ENCODE measurements at places on chromosomes 6 and 20.
A peak's percentile ranks its signal among the peaks of the same experiment; 100 is the strongest.

DNA sequence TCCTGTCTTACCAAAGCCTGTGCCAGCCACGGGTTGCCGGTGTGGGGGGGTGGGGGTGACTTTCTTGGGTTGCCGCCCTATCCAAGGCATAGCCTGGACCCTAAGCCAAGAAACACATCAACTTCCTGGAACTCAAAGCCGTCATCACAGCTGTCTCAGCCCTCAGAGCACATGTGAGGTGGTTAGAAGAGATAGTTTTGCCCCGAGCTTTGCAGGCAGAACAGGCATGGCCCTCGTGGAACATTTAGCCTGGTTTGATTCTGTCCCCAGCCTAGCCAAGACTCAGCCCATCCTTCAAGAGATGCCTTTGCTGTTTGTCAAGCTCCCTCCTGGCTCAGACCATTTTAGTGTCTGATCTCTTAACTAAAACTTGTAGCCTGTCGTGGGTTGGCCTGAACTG lies 64.9 kb downstream of the RREB1 start:
- no peak overlapping the region for H3K4me3 ChIP-seq
- H3K4me1 ChIP-seq, result peaks cover 5% of the 10 kb centered on the region
- DNase-seq, result no peak

GRCh38 chr6:30940361-30940986 lies at the start of gene MUCL3:
Gene MUCL3 (plus strand): TSS chr6:30940973. CDS start chr6:30941000, 27 bp downstream.
- peaks cover 26% of the 10 kb centered on the region for H3K4me1 ChIP-seq
- no peak within 1 kb of the TSS for H3K27ac ChIP-seq
- H3K4me3 ChIP-seq, result no peak within 1 kb of the TSS
- DNase-seq, result no peak

DNA sequence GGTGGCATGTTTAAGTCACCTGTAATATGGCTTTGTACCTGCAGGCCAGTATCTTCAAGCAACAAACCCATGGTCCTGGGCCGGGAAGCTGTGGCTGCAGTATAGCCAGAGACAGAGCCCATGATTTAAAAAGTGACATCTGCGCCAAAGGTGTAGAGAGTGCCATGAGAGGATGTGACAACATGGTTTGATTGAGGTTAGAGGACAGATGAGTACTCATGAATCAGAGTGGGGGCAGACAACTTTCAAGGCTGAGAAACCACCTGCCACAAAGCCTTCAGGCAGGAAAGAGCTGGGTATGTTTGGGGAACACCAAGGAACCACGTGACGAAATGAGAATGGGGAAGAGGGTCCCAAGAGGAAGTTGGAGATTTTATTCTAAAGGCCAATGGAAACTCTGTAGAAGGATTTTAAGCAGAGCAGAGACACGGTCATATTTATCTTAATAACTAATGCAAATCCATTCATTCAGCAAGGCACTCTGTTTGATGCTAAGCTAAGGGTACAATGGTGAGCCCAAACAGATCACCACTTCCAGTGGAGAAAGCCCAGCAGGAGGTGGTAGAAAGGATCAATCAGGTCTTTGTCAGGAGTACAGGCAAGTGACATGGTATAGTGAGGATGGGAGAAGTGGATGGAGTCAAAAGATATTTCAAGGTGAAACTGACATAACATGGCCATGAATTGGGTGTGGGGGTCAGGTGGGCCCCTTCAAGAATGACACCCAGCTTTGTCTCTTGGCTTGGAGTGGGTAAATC lies 3.4 kb upstream of the MICAL1 start:
- DNase-seq, result no peak
- H3K27ac ChIP-seq, result no peak overlapping the region
- H3K36me3 ChIP-seq, result peaks cover 29% of the 10 kb centered on the region

DNA sequence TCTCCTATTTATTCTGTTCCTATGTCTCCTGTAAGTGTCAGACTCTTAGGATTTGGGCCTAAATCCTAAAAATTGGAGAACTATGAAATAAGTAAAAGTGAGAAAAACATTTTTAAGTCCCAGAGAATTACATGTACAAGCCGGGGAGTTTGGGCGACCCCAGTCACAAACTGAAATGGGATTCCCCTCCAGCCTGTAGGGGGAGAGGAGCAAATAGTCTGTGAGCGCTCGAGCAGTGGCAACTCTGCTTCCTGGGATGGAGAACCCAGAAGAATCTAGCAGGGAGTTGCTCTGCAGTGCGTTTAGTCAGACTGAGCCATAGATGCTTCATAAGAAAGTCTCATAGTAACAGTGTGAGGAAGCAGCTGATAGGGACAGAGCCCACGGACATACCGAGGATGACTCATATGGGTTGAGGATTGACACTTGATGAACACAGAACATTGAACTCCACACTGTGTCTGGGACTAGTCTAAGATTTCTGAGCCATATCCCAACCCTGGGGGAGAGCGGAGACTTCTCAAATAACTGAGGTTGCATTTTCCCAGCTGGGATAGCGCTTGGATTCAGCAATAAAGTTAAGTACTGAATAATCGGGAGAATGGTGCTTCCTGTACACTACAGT lies 437.2 kb downstream of the BCKDHB start:
- peaks cover 20% of the 10 kb centered on the region for H3K4me1 ChIP-seq
- H3K27me3 ChIP-seq, result no peaks in the 10 kb centered on the region
- H3K4me3 ChIP-seq, result no peak overlapping the region

GRCh38 chr20:48962976-48963771 lies 41.7 kb downstream of the ARFGEF2 start:
- H3K36me3 ChIP-seq, result peaks cover 61% of the 10 kb centered on the region
- no peak overlapping the region for H3K4me3 ChIP-seq
- no peak overlapping the region for H3K27ac ChIP-seq
- no peaks in the 10 kb centered on the region for H3K27me3 ChIP-seq

- H3K36me3 ChIP-seq, result peaks cover 46% of the 10 kb centered on the region
- DNase-seq, result no peak
- H3K4me1 ChIP-seq, result peaks cover 5% of the 10 kb centered on the region
- no peaks in the 10 kb centered on the region for H3K27me3 ChIP-seq
- no peak overlapping the region for H3K27ac ChIP-seq
Measured at GRCh38 chr20:25408890-25409289, 1.4 kb downstream of the GINS1 start.

DNA sequence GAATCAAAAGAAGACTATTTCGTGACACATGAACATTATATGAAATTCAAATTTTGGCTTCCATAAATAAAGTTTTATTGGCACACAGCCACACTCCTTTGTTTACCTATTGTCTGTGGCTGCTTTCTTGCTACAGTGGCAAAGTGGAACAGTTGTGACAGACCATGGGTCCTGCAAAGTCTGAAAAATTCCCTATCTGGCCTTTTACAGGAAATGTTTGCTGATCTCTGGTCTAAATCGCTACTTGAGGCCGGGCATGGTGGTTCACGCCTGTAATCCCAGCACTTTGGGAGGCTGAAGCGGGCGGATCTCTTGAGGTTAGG lies 23.1 kb upstream of the PREX1 start:
- H3K27me3 ChIP-seq, result no peaks in the 10 kb centered on the region
- H3K4me1 ChIP-seq, result peaks cover 13% of the 10 kb centered on the region
- no peaks in the 10 kb centered on the region for H3K36me3 ChIP-seq
- no peak overlapping the region for H3K4me3 ChIP-seq

GRCh38 chr6:99241905-99242534 lies 107.5 kb downstream of the FAXC start:
- H3K4me1 ChIP-seq, result no peaks in the 10 kb centered on the region
- H3K4me3 ChIP-seq, result no peak overlapping the region
- H3K36me3 ChIP-seq, result no peaks in the 10 kb centered on the region
- H3K27me3 ChIP-seq, result no peaks in the 10 kb centered on the region
- no peak overlapping the region for H3K27ac ChIP-seq

- no peaks in the 10 kb centered on the region for H3K27me3 ChIP-seq
- peaks cover 8% of the 10 kb centered on the region for H3K4me1 ChIP-seq
- no peak overlapping the region for H3K4me3 ChIP-seq
- no peak for DNase-seq
- H3K36me3 ChIP-seq, result no peaks in the 10 kb centered on the region
Measured at GRCh38 chr6:144893680-144894151, 608.6 kb downstream of the UTRN start.

- H3K4me1 ChIP-seq, result no peaks in the 10 kb centered on the region
- no peaks in the 10 kb centered on the region for H3K27me3 ChIP-seq
- H3K36me3 ChIP-seq, result no peaks in the 10 kb centered on the region
- no peak for DNase-seq
- no peak overlapping the region for H3K27ac ChIP-seq
Measured at GRCh38 chr20:61963149-61963548, 102.5 kb downstream of the TAF4 start.

GRCh38 chr6:43021270-43022047 lies at the start of gene RRP36:
Gene RRP36 (plus strand): TSS chr6:43021623. CDS start chr6:43021655, 32 bp downstream.
- peaks cover 36% of the 10 kb centered on the region for H3K36me3 ChIP-seq
- H3K4me3 ChIP-seq, result peak within 1 kb of the TSS; percentile 82
- peak within 1 kb of the TSS; percentile 82 for H3K27ac ChIP-seq
- H3K4me1 ChIP-seq, result peaks cover 5% of the 10 kb centered on the region

DNA sequence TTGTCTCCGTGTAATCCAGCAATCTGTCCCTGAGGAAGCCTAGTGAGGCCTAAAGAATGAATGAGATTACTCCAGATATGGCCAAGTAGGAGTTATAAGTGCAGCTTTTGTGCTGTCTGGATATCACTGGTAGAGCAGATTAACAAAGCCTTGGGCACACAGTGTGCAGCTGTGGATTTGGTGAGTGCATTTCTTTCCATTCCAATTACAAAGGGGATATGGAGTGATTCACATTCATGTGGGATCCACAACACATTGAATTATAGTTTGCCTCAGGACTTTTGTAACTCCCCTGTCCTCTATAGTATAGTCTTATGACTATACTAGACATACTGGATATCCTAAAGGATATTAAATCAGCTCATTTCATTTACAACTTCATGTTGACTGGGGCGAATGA lies 47.1 kb downstream of the HLA-F start:
- H3K36me3 ChIP-seq, result no peaks in the 10 kb centered on the region
- no peaks in the 10 kb centered on the region for H3K27me3 ChIP-seq
- no peak overlapping the region for H3K4me3 ChIP-seq
- DNase-seq, result no peak

DNA sequence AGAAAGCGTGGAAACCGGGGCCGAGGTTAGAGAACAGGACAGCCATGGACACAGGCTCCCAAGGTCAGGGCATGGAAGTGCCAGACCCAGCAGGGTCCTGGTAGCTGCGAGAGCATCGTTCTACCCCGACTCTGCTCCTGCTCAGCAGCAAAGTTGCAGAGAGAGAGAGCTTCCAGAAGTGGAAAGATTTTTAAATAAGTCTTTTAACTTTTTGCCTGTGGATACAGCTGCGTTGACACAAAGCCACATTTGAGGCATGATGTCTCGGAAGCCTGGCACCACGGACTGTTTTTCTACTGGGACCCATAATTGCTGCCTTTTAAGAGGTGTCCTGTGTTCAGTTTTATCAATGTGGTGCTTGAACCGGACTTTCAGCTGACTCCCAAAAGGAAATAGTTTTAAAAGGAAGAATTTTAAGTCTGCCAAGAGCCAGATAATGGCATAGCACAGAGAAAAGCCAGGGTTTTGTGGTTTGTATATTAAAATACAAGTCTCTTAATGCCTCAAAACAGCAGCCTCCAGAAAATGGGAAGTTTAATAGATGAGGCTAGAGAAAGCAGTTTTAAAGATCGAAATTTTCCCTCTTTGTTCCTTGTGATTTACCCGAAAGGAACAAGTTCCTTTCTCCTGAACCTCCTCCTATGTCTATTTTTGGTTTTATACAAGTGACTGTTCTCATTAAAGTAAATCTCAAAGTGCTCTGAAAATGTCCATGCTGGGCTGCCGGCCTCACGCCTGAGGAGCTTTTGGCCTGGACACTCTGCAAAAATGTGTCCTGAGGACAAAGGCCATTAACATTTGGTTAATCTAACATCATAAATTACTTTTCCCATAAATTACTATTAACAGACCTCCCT lies 91.5 kb downstream of the RIN2 start:
- peaks cover 3% of the 10 kb centered on the region for H3K4me1 ChIP-seq
- H3K27me3 ChIP-seq, result no peaks in the 10 kb centered on the region
- H3K27ac ChIP-seq, result no peak overlapping the region
- no peak overlapping the region for H3K4me3 ChIP-seq
- H3K36me3 ChIP-seq, result no peaks in the 10 kb centered on the region

DNA sequence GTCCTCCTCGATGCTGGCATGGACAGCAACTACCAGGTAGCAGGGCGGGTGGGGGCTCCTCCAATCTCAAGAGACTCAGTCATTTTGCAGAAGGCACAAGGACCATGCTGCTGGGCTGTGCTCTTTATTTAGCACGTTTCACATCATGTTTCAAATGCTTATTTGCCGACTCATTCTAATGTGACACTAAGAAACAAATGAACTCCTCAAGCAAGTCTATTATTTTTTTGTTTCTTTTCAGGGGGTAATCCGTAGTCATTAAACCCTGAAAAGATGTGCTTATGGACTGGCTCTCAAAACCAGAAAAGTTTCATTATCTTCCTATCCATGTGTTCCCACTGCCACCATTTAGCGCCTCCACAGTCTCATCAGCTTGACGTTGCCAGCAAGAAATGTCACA lies 92.9 kb downstream of the ANKS1A start:
- H3K27me3 ChIP-seq, result no peaks in the 10 kb centered on the region
- H3K27ac ChIP-seq, result no peak overlapping the region
- no peak overlapping the region for H3K4me3 ChIP-seq
- peaks cover 9% of the 10 kb centered on the region for H3K36me3 ChIP-seq
- no peak for DNase-seq

GRCh38 chr20:29690274-29690673 lies 1567.2 kb upstream of the DEFB115 start:
- H3K4me1 ChIP-seq, result no peaks in the 10 kb centered on the region
- no peaks in the 10 kb centered on the region for H3K27me3 ChIP-seq
- DNase-seq, result no peak
- no peak overlapping the region for H3K4me3 ChIP-seq

DNA sequence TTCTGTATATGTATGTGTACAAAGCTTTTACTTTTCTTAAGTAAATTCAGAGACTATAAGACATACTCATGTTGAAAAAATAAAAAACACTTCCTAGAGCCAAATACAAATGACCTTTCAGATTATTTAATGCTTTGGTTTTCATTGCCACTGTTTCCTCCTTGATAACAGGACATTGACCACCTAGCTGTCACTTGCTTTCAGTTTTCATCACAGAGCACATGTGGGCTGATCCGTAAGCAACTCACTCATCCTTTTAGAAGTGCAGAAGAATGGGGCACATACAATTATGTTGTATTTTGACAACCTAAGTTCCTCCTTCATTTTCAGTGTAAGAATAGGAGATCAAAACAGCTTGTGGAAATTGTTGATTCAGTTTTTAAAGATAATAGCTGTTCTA lies 6.2 kb downstream of the ZBTB2 start:
- no peak for DNase-seq
- H3K36me3 ChIP-seq, result no peaks in the 10 kb centered on the region
- no peak overlapping the region for H3K4me3 ChIP-seq
- no peaks in the 10 kb centered on the region for H3K27me3 ChIP-seq
- no peak overlapping the region for H3K27ac ChIP-seq

- no peak overlapping the region for H3K4me3 ChIP-seq
- H3K36me3 ChIP-seq, result no peaks in the 10 kb centered on the region
- H3K27me3 ChIP-seq, result no peaks in the 10 kb centered on the region
- DNase-seq, result no peak
Measured at GRCh38 chr6:24796616-24797290, 2.0 kb downstream of the ARMH2 start.

GRCh38 chr20:20272686-20273085 lies 95.2 kb upstream of the INSM1 start:
- no peaks in the 10 kb centered on the region for H3K27me3 ChIP-seq
- H3K4me3 ChIP-seq, result no peak overlapping the region
- no peak overlapping the region for H3K27ac ChIP-seq
- no peaks in the 10 kb centered on the region for H3K36me3 ChIP-seq
- DNase-seq, result no peak

All from neuronal stem cell (in vitro differentiated cells).